ENCODE measurements at places on chromosomes 11 and 22.

DNA sequence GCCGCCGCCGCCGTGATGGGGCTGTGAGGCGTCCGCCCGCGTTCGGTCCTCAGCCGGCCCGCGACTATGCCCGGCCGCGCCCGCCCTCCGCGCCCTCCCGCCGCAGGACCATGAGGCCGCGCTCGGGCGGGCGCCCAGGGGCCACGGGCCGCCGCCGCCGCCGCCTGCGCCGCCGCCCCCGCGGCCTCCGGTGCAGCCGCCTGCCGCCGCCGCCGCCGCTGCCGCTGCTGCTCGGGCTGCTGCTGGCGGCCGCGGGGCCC lies 215 bp downstream of the ZNRF3 start:
- no peak for DNase-seq

GRCh38 chr11:96338910-96339705 lies 3.9 kb downstream of the MAML2 start:
- no peak for DNase-seq

DNA sequence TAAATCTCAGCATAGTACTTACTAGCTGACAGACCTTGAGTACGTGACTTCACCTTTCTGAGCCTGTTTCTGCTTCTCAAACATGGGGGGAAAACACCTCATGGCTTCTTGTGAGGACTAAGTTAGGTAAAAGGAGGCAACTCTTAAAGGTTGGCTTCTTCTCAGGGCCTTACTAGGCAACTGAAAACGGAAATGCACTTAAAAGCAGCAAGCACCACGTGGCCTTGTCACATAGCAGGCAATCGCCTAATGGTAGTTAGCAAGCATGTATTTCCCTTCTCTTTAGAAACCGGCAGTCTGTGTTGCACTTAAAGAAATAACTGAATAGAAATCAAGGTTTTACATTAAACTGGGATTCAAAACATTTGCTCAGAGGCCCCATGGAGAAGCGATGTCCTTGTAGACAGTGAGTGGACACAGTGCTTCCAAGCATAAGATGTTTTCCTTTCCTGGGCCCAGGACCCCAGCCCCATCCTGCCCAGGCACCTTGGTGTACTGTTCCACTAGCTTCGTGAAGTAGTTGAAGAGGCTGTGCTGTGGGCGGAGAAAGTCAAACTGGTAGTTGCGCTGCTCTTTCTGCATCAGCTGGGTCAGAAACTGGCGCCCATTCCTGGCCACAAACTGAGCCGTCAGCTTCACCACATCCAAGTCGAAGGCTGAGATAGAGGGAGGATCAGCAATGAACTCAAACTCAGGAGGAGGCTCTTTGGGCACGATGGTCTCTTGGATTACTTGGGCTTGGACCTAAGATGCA lies 12.1 kb downstream of the SF3A1 start:
- no peak for DNase-seq

- DNase-seq: no peak
Observed at GRCh38 chr11:67542169-67542568, 18.9 kb upstream of the CABP2 start.

DNA sequence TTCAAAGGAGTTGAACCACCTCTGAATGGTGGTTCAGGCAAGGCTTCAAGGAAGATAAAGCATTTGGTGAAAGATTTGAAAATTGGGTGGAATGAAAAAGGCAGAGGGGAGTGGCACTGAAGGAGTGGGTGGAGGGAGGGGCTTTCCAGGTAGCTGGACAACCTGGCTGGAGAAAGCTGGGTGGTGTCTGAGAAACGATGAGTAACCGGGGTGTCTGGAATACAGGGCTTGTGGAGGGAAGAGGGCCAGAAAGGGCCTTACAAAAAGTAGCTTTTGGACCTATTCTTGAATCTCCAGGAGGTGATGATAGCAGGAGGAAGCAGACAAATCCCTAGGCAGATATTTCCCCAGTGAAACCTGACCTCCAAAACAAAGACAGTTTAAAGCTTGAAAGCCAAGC lies 99.3 kb downstream of the RASSF10 start:
- no peak for DNase-seq

DNA sequence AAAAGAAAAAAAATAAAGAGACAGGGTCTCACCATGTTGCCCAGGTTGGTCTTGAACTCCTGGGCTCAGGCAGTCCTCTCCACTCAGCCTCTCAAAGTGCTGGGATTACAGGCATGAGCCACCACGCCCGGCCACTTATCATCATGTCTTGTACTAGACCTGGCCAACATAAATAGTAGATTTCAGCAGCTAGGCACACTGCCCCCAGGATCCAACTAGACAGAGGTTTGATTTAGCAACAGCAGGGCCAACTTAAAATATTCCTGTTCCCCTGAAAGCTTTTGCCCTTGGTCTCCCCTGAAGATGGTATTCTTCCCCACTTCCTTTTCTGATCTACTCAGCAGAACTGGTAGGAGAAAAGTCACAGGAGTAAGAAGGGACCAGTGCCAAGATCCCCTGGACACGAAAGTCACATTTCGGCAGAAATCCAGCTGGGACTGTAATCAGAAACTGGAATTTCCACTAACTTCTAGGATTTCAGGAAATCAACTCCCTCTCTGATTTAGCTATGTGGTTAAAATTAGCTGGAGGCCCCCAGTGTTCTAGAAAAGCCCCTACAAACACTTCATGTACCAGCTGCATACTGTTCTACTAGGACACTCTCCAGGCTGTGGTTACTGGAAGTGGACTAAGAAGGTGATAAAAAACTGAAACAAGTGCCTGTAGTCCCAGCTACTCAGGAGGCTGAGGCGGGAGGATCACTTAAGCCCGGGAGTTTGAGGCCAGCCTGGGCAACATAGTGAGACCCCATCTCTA lies 8.9 kb upstream of the PPP2R1B start:
- DNase-seq: no peak

- DNase-seq: no peak
Observed at GRCh38 chr22:47335958-47336357, 573.5 kb downstream of the TBC1D22A start.

GRCh38 chr11:44243086-44243485 lies 66.9 kb downstream of the ALX4 start:
- no peak for DNase-seq

DNA sequence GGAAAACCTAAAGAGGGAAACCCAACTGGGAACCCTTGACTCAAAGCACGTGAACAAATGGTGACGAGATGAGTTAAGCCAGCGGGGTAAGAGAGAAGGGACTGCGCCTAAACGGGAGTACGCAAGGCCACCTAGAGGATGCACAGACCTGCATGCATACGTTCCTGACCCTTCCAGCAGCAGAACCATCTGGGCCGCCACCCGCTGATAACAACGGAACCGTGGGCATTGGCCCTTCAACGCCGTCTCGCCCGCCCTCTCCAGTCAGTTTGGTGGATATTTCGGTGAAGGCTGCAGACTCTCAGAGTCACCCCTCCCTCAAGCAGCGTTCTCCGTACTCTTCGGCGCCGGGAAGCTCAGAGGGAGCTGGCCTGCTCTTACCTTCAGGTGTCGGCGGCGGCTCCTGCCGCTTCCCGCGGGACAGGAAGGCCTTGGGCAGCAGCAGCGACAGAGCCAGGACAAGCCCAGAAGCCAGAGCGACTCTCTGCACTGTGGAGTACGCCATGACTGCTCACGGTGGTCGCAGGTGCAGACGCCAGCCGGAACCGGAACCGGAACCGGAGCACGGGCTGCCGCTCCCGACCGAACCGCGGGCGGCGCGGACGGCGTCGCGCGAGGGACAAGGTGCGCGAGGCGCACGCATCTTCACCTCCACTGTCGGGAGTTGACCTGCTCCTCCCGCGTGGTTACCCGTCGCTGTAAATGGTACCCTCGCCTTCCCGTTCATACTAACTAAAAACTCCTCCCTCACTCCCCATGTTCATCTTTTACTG lies at the start of gene RIC3:
Gene RIC3, minus strand, starts transcription at position 541 of the 773 bp plus-strand sequence. Its CDS starts 36 bp downstream, at position 505.
- DNase-seq: peak; percentile 51

DNA sequence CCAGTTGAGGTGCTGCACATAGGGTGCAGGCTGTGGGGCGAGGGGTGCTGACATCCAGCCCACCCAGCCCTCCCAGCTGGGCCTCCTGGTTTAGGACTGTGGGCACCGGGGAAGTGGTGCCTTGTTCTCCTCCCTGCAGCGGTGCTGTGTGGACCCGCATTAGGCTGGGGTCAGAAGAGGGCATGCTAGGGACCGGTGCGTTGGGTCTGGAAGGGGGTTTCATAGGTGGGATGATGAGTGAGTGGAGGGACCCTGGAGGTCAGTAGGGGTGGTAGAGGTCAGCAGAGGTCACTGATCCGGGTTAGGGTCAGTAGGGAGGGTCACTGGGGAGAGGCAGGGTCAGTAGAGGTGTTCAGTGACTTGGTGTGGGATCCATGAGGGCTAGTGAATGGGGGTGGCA lies 6.7 kb upstream of the MYBPC3 start:
- no peak for DNase-seq

GRCh38 chr11:119262668-119263351 lies 54.1 kb downstream of the MCAM start:
- DNase-seq: no peak

DNA sequence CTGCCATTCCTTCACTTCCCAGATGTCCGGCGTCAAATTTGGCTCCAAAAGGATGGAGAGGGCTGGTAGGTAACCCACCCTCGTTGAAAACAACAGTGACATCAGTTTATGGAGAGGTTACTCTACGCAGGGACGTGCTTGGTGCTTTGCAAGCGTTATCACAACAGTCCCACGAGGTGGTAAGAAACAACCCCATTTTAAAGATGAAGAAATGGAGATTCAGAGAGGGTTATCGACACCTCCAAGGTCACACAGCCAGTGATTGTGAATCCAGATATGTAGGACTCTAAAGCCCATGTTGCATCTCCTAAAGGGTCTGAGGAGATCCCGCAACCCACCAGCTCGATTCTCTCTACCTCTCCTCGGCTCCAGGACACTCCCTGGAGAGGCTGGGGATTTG lies 773 bp downstream of the MIAT start:
- DNase-seq: no peak

DNA sequence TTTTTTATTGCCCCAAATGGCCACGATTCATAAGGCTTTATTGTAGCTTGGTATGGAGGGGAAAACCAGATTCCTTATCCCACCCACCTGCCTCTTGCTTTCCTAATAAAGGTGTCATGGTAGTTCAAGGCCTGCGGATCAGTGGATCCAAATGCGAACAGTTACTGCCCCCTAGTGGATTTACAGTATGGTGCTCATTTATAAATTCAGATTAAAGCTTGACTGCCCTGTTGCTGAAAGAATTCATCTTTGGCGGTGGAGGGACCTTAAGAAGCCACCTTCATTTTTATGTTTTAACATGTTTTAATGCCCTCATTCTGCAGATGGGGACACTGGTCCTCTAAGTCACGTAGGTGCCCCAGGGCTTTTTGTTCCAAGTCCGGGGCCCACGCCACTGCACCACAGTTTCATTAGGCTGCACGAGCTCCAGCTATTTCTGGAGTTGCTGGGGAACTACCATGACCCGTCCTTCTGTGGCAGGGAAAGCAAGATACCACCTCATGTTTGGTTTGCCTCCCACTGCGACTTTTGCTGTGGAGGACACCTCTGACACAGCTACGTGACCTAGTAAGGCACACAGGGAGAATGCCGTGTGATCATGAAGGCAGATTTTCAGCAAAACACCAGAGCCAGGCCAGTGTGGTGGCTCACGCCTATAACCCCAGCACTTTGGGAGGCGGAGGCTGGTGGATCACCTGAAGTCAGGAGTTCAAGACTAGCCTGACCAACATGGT lies 15.6 kb upstream of the INCENP start:
- DNase-seq: no peak

DNA sequence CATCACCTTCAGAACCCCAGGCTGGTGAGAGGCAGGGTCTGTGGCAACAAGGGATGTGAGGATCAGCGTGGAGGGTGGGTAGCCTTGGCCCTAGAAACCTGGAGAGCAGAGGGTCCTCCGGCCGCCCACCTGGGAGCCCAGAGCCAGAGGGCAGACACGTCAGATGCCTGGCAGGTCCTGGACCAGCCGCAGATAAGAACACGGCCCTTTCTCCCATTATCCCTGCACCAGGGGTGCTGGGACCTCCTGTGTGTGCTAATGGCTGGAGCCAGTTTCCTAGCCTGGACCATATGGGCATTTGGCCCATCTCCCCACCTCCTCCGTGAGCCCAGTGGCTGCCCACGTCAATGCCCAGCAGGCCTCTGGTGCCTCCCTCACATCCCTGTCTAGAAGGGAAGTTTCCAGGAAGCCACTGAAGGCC lies 88.4 kb downstream of the MORC2 start:
- DNase-seq: no peak

- no peak for DNase-seq
Observed at GRCh38 chr22:47515384-47516125, 753.1 kb downstream of the TBC1D22A start.

DNA sequence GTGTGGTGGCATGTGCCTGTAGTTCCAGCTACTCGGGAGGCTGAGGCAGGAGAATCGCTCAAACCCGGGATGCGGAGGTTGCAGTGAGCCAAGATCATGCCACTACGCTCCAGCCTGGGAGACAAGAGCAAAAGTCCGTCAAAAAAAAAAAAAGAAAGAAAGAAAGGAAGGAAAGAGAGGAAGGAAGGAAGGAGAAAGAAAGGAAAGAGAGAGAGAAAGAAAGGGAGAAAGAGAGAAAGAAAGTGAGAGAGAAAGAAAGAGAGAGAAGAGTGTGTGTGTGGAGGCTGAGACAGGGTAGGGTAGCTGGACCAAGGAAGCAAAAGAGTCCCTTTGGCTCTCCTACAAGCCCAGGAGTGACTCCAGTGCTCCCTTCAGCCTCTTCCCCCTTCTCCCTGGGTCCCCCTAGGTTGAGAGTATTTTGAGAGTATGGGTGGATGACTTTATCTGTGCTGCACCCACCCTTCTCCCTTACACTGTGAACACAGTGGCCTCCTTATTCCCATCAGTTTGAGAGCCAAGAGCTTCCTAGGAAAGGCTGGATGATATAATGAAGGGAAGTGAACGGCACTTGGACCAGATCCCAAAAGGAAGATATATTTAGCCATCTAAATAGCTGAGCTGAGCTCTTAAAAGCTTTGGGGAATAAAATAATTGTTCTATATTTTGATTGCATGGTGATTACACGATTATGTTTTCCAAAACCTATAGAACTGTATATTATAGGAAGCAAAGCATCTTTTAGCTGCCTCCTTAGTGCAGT lies 9.5 kb upstream of the DENND5A start:
- DNase-seq: no peak

GRCh38 chr11:27599217-27599616 lies 92.6 kb upstream of the LIN7C start:
- no peak for DNase-seq

- DNase-seq: no peak
Observed at GRCh38 chr11:1162491-1163311, 4.9 kb downstream of the MUC5AC start.

DNA sequence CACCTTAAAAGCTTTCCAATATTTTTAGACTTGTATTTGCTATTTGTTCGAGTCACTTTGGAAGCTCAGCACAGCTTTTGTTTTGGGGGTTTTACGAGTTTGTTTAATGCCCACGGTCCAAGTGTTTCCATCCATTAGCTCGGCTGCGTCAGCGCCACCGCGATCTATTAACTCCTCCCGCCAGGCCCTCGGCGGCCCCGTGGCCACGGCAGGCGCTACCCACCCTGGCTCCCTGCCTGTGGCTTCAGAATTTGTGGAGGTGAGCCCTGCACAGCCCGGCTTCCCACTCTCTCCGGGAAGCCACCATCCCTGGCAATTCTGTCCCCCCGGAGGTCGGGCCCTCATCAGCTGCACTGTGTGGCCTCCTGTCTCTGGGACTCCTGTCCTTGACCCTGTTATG lies 648.5 kb downstream of the BRD1 start:
- no peak for DNase-seq

GRCh38 chr22:19961868-19962245 lies 20.2 kb upstream of the TXNRD2 start:
- no peak for DNase-seq
